ENCODE measurements at places on chromosomes 13 and 19.

DNA sequence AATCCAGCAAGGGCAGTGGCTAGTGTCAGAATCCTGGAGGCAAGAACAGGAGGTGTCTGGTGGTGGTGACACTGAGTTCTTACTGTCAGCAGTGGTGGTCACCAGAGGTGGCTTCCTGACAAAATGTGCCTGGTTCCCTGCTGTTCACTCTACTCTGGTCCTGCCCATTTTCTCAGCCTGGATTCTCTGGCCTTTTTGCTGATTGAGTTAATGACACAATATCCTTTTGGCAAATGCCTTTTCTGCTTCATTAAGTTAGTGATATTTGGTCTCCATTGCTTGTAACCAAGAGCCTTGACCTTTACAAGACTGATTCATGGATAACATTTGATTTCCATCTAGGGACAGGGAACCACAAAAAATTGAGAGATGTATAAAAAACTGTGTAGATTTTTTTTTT lies 51.1 kb downstream of the RFC3 start:
- no peak for DNase-seq

GRCh38 chr19:34244611-34245299 lies 9.6 kb upstream of the GARRE1 start:
- no peak for DNase-seq

GRCh38 chr13:77528834-77529500 lies 6.5 kb upstream of the SCEL start:
- DNase-seq = no peak

GRCh38 chr19:31256593-31256960 lies 92.7 kb downstream of the TSHZ3 start:
- no peak for DNase-seq

GRCh38 chr19:9857920-9858746 lies 23.0 kb downstream of the PIN1 start:
- DNase-seq = no peak

- no peak for DNase-seq
Observed at GRCh38 chr13:48969685-48970084, 6.0 kb upstream of the FNDC3A start.

- DNase-seq = no peak
Observed at GRCh38 chr19:6773323-6773931, 919 bp downstream of the VAV1 start.

- no peak for DNase-seq
Observed at GRCh38 chr19:19133985-19134384, 4.3 kb downstream of the TMEM161A start.

GRCh38 chr19:30856786-30857185 lies 484.6 kb downstream of the ZNF536 start:
- DNase-seq = no peak

DNA sequence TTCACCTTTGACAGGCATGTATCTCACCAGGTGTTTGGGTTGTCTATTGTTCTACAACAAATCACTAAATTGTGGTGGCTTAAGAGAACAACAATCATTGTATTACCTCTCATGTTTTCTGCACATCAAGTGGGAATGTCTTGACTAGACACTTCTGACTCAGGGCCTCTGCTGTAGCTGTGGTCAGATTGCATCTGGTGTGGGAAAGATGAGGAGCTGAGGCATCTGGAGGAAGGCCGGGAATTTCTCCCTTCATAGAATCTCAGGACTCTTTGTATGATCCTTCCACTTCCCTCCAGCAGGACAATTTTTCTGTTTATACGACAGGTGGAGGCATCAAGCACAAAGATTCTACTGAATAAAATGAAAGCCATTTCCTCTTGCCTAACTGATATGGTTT lies 511.8 kb upstream of the NBEA start:
- DNase-seq = no peak

DNA sequence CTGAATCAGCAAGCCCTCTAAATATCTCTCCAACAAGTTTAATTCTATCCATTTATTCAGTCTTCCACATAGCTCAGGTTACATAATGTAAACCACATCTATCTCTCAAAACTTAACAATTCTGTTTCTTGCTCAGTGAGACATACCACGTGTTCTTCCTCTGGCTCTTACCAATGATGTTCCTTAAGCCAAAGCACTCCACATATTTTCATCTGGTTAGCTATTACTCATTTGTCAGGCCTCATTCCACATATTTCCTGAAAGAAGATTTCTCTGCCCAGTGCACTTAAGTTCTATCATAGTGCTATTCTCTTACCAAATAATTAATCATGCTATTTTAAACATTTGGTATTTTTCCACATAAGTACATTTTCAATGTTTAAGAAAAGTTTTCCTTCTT lies 403.3 kb upstream of the ATXN8OS start:
- DNase-seq = no peak

GRCh38 chr19:20423381-20424197 lies 142.0 kb downstream of the ZNF737 start:
- DNase-seq = no peak

- no peak for DNase-seq
Observed at GRCh38 chr19:56113074-56113632, 7.9 kb downstream of the ZNF787 start.

DNA sequence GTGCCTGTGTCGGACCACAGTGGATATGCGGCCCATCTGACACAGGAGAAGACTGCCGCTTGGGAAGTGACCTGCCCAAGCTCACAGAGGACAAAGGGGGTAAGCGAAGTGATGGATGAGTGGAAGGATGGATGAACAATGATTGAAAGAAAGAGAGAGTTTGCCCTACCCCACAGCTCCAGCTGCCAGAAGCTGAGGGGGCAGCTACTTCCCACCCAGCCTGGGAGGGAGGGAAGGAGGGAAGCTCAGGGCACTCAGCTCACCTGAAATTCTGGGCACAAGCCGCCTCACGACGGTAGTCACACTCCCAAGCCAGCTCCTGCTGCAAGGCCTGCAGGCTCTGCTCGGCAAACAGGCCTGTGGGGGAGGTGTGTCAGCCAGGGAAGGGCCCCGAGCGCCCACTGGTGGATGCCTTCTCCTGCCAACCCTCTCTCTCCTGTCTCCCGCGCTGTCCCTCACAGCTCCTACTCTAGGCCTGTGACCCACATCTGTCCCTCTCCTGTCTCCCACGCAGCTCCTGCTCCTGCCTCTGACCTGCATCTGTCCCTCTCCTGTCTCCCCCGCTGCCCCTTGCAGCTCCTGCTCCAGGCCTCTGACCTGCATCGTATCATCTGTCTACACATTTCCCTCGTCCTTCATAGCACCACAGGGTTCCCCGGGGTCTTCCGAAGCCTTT lies 12.0 kb upstream of the NUMBL start:
- no peak for DNase-seq

DNA sequence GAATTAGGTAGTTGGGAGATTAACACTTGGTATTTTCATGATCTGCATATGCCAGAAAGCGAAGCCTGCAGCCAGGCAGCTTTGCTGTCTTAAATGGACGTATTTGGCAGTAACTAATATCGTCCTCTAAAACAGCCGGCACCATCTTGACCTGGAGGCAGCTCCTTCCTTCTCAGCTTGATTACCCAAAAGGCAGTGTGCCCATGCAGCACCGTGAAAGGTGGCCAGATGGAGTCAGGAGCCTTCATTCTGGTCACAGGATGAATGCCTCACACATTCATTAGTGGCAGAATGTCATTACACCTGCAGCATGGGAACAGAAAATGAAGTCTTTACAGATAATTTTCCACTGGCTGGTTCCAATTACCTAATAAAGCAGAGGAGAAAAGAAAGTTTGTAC lies 59.0 kb upstream of the FLT1 start:
- DNase-seq = no peak

GRCh38 chr19:8194528-8195267 lies 14.5 kb upstream of the CERS4 start:
- DNase-seq = no peak

DNA sequence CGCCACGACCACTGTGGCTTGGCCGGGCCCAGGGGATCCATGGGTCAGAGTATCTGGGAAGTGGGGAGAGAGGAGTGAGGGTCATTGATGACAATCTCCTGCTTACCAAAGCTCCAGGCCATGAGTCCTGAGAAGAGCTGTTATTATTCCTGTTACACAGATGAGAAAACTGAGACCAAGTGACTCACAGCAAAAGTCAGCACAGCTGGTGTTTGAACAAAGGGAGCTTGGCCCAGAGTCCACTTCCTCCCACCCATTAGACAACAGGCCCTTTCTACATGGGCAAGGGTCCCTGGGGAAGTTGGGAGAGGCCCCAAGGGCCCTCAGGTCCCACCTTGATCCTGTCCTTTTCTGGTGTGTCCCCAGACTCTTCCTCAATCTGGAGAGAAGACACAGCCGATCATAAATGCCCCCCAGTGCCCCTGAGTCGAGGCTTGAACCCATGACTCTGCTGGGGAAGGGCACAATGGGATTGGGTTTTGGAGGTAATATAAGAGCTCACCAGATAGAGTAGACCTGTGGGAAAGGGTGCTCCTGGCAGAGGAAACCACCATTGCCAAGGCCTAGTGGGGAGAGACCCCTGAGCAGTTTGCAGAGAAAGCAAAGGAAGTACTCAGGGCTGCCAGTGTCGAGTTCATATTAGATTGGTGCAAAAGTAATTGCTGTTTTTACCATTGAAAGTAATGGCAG lies 6.8 kb downstream of the FUT6 start:
- DNase-seq = no peak

- DNase-seq = no peak
Observed at GRCh38 chr13:110136660-110137585, 170.0 kb downstream of the COL4A1 start.

Measured in C1 segment of cervical spinal cord (tissue), 14 donors.